Keratinocyte (primary cell): ENCODE measurements at places on chromosomes 1 and 21. TPM values are rescaled to one million over a fixed set of nuclear protein-coding genes. Genes with fewer than 3 reads are reported as not detected.
A peak's percentile ranks its signal among the peaks of the same experiment; 100 is the strongest.

PTCH2 gene
- polyA plus RNA-seq: 0.01 to 0.19 TPM (median 0.03 TPM) in 3 replicates

DNA sequence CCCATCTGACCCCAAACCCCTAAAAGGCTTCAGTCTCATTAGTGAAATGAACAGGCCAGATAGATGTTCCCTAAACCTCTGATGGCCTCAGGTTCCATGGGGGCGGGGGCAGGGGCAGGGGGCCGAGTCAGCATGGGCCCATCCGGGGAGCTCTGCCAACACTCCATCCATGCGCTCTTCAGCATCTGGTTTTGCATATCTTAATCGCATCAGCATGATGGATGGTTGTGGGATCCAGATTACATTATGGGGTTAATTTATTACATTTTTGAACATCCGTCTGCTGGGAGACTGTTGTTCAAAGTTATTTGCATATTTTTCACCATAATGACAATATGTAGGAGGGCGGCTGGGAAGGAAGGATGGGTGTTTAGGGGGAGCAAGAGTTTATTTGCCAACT is 3.1 kb upstream of the MAD2L2 start:
- no peak for DNase-seq

MAN1C1 gene
- 0.07 to 0.27 TPM in 2 of 3 replicates, not detected in the other for polyA plus RNA-seq

DNA sequence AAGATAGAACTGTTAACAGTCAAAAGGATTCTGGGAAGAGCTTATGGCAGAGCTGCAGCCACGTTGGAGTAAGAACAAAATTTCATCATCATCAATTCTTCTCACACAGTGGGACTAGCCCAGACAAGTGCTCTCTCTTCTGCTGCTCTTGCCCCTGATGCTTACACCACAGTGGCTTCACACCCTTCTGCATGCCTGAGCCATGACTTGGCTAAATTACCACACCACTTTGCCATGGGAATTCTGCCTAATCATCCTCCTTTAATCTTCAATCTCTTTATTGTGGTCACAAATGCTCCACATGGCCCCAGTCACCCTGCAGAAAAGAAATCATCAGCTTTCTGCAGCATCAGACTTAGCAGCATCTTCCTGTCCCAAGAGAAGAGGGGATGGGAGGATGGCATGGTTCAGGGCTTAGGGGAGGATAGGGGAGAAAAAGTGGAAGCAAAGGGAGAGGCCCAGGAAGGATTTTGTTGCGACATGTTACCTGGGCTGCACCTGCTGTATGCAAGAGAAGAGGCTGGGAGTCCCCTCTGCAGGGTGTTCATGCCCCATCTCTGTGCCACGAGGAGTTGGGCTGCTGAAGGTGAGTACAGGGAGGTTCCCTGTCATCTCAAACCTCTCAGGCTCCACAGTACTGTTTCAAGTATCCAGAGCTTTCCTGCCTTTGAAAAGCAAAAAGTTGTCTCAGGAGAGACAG is 9.0 kb upstream of the RPTN start:
- DNase-seq: peak; percentile 97

CLCA1 gene
- polyA plus RNA-seq: 0.04 to 0.05 TPM in 2 of 3 replicates, not detected in the other

DNA sequence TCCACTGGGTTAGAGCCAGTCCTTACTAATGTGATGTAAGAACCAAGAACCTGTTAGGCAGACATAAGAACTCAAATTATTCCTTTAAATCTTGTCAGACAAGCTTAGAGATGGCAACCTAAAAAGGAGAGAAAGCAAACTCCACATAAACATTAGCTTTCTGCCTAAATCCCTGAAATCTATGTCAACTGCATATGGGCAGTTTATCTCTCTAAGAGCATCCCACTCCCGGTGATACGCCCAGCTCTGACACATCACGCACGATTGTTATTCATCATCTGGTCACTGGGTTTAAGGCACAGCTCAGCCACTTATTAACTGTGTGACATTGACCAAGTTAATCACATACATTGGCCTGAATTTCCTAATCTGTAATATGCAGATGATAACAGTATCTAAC is 323.7 kb downstream of the HHIPL2 start:
- DNase-seq: no peak

- no peak for DNase-seq
These were observed 52.4 kb downstream of the PDE9A start for GRCh38 chr21:42705746-42706374.

GRCh38 chr1:78369546-78369945 is 121.2 kb upstream of the PTGFR start:
- DNase-seq: no peak

DNA sequence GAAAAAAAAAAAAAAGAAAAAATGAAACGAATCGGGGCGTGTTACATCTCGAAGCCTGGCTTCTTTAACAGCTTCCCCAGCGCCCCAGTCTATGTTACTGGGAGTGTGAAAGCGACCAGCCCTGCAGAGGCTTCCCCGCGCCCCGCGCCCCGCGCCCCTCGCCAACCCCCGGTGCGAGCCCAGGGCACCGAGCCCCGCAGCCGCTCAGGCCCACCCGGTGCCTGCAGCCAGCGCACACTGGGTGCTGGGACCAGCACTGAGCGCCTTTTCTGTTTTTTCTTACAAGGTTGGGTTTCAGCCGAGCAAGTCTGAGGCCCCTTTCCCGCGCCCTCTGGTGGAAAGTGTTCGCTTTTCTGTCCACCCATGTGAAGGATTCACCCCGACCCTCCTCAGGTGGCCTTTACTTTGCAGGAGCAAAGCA is 42.1 kb upstream of the ZNF496 start:
- DNase-seq: no peak

DNA sequence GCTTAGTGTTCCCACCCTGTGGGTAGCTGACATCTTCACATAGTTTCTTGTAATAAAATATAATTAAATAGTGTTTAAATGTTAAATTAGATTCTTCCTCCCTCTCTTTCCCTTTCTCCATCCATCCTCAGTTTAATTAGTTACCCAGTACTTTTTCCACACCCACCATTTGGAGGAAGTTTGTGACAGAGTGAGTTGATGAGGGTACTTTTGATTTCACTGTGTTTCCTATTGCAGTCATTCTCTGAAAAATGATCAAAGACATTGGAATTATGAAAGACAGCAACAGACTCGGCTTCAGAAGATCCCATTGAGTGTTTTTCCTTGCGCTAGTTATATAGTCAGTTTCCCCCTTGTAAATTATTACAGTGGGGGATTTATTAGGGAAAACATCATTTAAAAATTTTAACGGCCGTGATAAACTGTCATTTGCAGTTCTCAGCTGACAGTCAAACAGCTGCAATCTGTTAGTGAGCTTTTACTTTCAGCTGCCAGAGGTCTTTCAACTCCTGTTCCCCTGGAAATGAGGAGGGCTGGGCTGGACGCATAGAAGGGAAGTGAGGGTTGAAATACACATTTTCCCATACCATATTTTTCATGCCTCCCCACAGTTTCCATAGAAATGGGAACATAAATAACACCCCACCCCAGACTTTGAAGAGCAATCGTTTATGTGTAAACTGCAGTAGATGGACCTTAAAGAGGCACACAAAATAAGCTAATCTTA is 61.3 kb upstream of the CACYBP start:
- no peak for DNase-seq

KRTAP13-2 gene
- polyA plus RNA-seq: not detected in 3 replicates

C1QC gene
- polyA plus RNA-seq: not detected in 3 replicates

DNA sequence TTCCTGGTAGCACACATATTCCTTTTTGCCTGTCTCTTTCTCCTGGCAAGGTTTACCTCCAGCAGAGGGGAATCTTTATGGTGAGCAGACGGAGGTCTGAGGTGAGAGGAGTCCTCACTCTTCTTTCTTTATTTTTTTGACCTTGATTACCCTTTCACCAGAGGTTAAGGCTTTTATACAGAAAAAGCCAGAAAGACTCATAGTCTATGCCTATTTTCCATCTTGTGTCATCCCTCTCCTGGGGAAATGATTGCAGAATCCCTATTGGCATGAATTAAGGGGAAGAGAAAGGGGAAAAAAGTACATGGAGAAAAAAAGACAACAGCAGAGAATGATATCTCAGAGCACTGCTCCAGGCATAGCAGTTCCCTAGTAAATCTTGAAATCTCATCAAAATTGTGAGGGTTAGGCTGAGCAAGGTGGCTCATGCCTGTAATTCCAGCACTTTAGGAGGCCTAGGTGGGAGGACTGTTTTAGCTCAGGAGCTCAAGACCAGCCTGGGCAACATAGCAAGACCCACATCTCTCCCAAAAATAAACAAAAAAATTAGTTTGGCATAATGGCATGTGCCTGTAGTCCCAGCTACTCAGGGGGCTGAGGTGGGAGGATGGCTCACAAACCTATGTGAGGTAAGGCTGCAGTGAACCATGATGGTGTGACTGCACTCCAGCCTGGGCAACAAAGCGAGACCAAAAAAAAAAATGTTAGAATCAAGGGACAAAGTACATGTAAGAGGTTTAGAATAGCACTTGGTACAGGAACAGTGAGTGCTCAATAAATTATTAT is 1.2 kb upstream of the XPR1 start:
- DNase-seq: no peak

GRCh38 chr1:192491804-192492554 is 83.6 kb upstream of the RGS1 start:
- no peak for DNase-seq

- no peak for DNase-seq
These were observed 77.9 kb downstream of the NEK7 start for GRCh38 chr1:198234520-198235251.

- DNase-seq: no peak
These were observed 8.8 kb upstream of the IGSF3 start for GRCh38 chr1:116676291-116676690.

DNA sequence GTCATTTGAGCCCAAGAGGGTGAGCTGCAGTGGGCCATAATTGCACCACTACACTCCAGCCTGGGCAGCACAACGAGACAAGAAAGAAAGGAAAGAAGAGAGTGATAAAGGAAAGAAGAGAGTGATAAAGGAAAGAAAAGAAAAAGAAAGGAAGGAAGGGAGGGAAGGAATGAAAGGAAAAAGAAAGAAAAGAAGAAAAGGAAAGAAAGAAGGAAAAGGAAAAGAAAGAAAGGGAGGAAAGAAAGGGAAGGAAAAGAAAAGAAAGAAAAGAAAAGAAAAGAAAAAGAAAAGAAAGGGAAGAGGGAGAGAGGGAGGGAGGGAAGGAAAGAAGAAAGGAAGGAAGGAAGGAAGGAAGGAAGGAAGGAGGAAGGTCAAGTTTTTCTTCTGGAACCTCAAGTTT is 17.5 kb downstream of the TRIT1 start:
- DNase-seq: no peak

GRCh38 chr21:41065539-41065938 is 102.4 kb upstream of the BACE2 start:
- no peak for DNase-seq

RPE65 gene
- not detected in 3 replicates for polyA plus RNA-seq

FCER1G gene
- 0.51 to 1.2 TPM (median 0.62 TPM) in 3 replicates for polyA plus RNA-seq

DNA sequence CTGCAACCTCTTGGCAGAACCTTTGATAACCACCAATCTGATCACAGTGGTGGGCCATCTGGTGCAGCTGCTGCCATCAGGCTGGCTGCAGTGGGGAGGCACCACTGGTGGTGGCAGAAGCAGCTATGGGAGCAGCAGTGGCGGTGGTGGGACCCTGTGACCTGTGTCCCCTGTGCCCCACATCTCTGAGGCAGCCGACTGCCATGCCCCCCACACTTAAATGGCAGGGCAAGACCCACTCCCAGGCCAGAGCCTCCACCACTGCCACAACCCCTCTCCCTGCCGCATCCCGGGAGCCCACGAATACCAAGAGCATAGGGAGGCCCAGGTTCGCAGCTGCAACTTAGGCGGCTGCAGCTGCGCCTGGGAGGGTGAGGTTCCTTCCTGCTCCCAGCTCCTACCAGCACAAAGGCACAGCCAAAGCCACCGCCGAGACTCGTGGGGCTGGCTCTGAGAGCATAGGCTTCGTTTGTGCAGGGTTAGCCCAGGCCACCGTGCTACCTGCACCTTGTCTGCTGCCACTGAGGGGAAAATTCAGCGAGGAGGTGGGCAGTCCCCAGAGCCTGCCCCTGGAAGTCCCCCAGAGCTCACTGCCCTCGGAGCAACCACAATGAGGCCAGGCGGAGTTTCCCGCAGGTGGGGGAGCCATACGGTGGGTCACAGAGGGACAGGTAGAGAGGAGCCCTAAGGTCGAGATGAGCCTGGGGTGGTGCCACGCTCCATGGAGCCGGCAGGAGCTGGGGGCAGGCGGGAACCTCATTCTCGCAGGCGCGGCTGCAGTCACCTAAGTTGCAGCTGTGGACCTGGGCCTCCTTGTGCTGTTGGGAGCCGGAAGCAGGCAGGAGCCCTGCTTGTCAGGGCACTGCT is 518.7 kb downstream of the RWDD3 start:
- DNase-seq: no peak

SLC16A4 gene
- 0.36 to 0.92 TPM (median 0.81 TPM) in 3 replicates for polyA plus RNA-seq

DNA sequence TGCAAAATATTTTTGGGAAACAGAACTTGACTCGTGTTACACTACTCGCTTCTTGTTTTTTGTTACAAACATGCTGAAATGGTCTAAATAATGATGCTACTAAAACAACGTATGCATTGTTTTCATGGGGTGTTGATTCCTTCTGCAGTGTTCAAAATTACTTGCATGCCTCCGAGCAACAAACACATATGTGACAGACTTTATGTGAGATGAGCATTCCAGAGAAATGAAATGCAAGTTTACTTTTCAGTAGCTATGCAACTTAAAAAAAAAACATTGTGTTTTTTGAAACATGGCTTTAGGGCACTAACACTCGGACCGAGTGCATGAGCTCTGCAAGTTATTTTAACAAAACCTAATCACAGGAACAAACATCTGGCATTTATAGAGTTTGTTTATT is 84.8 kb downstream of the CAMTA1 start:
- no peak for DNase-seq

DNA sequence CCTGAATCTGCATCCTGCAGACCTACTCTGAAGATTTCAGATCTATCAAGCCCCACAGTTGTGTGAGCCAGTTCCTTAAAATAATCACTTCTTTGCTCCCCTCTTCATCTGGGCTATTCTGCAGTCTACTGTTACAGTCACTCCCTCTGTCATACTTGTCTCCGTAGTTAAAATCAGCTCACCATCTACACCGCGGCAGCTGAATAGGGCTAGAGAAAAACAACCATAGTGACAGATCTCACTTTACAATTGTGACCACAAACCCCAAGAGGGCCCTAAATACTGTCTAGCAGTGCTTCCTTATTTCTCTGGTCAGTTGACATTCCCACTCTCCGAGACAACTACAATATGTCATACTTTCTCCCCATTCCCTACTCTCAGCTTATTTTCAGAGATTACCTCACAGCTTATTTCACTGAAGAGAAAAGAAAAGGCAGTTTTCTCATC is 12.9 kb downstream of the DESI2 start:
- no peak for DNase-seq

DNA sequence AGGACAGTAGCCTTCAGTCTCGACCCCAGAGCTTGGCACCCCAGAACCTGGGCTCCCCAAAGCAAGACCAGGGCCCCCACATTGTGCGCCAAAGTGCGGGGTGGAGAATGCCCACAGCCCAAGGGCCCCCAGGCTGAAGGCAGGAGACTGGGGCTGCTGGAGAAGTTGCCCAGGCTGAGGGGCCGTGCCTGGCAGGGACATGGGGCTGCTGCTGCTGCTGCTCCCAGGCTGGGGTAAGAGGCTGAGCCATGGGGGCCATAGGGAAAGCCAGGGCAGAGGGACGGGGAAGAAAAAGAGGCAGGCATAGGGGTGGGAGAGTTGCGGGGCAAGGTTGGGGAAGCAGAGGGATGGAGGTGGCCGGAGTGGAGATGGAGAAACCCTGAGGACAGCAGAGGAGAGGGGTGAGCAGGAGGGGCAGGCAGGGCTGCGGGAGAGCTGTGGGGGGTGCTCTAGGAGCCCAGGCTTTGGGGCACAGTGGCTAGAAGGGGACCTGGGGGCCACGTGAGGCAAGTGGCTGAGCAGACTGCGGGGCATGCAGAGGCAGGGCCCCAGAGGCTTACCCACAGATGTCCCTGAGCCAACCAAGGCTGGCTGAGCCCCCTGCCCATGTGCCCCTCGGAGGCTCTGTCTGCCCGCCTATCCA is 18.9 kb downstream of the SLC27A3 start:
- DNase-seq: no peak

- no peak for DNase-seq
These were observed 49.4 kb downstream of the WDR4 start for GRCh38 chr21:42829954-42830353.

- no peak for DNase-seq
These were observed 1.7 kb downstream of the CC2D1B start for GRCh38 chr1:52364235-52364839.
